ENCODE measurements at places on chromosomes 4 and X.

DNA sequence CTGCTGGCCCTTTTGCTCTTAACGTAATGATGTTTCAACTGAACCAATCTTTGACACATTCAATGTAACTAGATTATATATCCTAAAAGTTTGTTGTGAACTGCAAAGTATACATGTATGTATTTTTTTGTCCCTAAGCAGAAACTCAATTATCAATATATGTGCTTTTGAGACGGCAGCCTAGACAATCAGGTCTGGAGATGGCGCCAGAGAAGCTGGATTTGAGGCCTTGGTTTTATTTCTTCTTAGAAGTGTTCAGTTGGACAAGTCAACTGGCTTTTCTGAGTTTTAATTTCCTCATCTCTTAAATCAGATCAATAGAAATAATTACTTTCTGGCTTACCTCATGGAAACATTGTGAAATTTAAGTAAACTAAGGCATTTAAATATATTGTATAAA is 62.5 kb downstream of the DCAF8L1 start:
- DNase-seq: no peak

- DNase-seq: no peak
These were observed 140.1 kb upstream of the MED14 start for GRCh38 chrX:40875476-40875875.

DNA sequence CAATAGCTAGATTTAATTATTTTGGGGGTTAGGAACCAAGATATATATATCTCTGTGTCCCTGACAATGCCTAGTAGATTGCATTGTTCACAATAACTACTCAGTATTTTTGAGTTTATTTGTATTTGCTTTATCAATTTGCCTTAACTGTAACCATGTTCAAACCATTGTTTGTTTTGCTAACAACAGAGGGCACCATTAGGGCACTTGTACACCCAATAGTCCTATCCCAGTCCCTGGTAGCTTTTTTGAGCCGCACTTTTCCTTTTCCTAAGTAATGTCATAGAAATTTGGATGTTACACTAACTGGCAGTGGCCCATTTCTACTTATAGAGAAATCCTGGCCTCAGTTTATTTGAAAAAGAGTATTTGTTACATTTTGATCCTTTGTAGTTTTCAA is 575 bp upstream of the KLHL5 start:
- no peak for DNase-seq

- no peak for DNase-seq
These were observed 13.3 kb downstream of the SLC2A9 start for GRCh38 chr4:10007793-10008608.

GRCh38 chr4:2249526-2250356 is 7.8 kb upstream of the HAUS3 start:
- no peak for DNase-seq

DNA sequence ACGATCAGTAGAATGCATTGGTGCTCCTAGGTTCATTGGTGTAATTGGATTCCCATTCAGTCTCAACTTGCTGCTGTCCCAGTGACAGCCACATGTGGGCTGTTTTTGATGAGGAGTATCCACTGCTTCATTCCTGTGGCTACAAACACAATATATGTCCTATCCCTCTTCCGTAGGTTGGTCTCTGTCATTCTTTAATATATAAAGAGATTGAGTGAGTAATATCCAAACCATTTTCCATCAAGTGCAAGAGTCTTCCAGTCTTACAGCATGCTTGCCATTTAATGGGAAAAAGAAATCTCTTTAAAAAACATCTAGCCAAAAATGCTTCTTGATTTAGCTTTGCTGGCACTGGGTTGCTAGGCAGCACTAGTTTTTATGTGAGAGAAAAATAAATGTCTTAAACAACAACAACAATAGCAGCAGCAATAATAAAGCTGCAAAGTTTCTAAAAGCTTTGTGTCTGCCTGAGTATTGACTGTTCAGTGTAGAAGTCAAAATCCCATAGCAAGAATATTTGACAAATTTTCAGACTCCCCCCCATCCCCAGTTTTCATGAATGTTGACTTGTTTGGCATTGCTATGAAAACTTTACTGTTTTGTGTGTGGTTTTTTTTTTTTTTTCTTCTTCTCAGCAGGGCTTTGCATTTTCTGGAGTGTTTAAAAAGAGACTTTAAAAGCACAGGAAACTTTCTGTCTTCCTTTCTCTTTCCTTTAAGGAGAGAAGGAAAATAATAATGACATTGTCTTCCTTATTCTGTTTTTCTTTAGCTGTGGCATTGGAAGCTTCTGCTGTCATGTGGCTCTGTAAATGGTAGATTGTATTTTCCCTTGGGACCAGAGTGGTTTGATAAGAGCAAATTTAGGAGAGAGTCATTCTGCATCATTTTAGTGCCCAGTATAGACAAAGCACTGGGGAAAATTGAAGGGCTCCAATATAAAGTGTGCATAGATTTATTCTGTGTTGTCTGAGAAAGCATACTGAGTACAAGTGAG is 244.3 kb downstream of the ARHGAP10 start:
- DNase-seq: no peak

GRCh38 chr4:150098214-150098613 is 20.0 kb downstream of the DCLK2 start:
- DNase-seq: no peak

DNA sequence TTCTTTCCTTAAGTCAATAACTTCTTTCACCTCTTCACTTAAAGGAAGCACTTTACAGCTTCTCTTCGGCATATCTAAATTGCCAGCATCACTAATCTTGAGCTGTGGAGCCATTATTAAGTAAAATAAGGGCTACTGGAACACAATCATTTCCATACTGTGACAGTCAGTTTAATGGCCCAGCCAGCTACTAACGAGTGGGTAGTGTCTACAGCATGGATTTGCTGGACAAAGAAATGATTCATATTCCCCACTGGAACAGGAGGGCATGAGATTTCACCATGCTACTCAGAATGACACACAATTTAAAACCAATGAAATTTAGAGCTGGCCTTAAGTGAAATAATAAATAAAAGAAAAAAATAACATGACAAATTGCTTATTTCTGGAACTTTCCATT is 72.1 kb downstream of the DDIT4L start:
- DNase-seq: no peak

- DNase-seq: no peak
These were observed 42.7 kb upstream of the PTPN13 start for GRCh38 chr4:86551387-86551786.

GRCh38 chrX:37371578-37371991 is 22.4 kb downstream of the PRRG1 start:
- DNase-seq: no peak

DNA sequence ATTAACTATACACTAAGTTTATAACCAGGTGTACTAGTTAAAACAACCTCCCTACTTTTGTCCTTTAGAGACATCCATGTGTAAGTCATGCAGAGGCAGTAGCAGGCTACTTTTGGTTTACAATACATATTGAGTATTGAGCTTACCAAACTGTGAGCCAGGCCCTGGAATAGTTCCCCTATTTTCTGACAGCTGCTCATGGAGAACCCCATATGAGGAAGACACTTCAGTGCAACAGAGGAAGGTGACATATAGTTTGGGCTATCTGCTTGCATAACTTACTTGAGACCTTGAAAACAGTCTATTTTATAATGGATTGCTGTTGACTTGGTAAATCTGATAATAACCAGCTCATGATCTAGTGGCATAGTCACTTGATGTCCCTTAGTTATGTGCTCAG is 190.5 kb downstream of the SH3BGRL start:
- no peak for DNase-seq

- no peak for DNase-seq
These were observed 78.5 kb downstream of the PRDM5 start for GRCh38 chr4:120843849-120844527.

- no peak for DNase-seq
These were observed 695.4 kb downstream of the ARAP2 start for GRCh38 chr4:35548921-35549320.

- DNase-seq: no peak
These were observed at the start of gene LINC00632 for GRCh38 chrX:140709421-140709846. Gene LINC00632, plus strand, starts transcription at chrX:140709759.

DNA sequence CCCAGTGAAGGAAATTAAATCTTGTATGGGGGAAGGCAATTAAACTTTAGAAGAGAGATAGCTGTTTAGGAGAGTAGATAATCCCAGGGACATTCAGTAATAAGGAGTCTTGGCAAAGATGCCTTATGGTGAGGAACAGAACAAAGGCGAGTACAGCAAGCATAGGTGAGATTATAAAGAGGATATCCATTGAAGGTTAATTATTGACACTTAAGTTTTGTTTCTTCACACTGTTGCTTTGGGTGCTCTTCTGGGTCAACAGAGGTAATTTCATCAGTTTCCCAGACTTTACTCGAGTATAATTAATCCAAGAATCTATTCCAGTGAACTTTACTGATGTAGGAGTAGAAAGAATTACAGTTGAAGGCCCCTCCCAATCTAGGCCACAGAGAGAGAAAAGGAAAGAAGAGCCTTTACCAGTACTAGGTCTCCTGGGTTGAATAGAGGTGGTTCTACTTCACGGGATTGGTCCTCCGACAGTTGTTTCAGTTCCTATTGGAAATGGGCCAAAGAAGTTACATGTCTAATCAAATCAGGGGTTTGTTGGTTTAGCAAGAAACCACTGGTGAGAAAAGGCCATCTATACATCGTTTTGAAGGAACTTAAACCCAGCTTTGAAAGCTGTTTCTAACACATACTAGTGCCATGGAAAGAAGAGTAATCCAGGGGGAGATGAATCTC is 27.2 kb downstream of the EPGN start:
- no peak for DNase-seq

DNA sequence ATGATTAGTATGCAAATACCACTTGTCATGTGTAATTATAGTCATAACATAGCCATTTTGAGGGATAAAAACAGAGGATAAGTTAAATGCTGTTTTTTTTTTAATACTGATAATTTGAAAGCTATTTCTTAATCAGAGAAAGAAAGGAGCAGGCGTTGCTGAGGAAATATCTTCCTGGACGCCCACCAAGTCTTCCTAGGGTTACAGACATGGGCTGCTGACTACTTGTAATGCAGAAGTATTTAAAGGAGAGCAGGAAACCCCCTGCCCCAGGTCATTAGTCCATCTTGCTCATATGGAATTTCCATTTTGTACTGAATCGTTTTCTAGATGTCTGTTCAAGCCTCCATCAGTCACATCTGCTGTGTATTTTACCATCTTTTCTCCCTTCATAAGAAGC is 176.2 kb downstream of the ADGRL3 start:
- no peak for DNase-seq

DNA sequence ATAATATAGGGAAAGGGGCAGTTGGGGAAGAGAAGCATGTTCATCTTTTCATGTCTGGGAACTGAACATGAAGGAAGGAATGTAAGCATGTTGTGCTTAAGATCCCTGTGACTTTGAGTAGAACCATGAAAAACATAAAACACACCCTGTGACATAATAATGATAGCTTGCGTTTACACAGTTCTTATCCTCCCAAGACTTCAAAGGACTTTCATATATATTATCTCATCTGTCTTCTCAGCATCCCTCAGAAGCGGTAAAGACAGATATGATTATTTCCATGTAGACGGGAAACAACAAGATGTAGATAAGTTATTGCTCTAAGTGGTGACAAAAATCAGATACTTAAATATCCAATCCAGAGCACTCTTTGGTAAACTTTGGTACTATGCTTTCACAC is 3.3 kb upstream of the SH3RF1 start:
- no peak for DNase-seq

DNA sequence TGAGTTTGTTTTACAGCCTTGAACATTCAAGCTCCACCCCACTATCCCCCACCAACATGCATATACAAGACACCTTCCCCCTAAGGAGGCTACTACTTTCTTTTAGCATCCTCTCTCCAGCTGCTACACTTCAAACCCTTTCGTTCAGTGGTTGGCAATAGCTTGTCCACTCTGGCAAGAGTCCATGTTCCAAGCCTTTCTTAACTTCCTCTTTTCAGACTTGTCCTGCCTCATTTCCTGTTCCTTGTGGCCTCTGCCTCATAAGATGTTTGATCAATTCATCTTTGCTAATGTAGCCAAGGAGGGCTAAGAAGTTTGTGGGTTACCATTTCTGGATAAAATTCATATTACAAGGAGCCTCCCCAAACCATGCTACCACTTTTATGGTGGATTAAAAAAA is 20.8 kb upstream of the ZCCHC12 start:
- DNase-seq: no peak

DNA sequence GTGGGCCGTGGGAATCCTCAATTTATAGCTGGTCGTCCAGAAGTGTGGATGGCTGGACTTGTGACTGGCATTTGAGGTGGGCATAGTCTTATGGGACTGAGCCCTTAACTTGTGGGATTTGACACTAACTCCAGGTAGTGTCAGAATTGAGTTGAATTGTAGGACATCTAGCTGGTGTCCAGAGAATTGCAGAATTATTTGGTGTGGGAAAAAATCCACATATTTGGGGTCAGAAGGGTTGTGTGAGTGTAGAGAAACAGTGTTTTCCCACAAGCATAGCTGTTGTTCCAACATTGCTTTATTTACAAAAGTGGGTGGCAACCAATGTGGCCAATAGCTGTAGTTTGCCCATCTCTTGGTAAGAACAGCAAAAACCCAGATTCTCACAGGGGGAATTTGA is 91.3 kb downstream of the MOSPD2 start:
- no peak for DNase-seq

DNA sequence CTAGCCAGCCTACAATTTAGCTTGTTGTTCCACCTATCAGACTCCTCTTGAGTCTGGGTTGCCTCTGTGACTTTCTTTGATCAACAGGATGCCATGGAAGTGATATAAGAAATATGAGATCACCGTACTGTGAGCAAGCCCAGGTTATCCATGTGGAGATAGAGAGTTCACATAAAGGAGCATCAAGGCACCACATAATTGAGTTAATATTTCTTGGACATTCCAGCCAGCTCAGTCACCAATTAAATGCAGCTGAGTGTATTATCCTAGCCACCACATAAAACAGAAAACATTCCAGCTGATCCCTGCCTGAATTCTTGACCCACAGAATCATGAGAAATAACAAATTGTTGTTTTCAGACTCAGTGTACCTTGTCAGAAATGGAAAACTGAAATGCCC is 253.6 kb downstream of the PPP1R2C start:
- no peak for DNase-seq

DNA sequence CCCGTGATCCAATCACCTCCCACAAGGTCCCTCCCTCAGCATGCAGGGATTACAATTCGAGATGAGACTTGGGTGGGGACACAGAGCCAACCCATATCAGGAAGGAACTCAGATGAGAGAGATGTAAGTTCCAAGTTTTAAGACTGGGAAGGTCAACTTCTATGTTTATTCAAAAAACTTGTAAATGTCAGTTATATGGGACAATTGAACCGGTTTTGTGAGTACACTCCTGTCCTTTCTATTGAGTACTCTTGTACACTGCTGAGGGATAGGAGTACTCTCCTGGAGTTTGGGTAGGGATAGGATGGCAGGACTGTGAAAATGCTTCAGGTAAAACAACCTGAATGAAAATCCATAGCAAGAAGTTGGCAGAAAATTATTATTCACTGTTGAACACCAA is 239.1 kb downstream of the ZNF674 start:
- no peak for DNase-seq

DNA sequence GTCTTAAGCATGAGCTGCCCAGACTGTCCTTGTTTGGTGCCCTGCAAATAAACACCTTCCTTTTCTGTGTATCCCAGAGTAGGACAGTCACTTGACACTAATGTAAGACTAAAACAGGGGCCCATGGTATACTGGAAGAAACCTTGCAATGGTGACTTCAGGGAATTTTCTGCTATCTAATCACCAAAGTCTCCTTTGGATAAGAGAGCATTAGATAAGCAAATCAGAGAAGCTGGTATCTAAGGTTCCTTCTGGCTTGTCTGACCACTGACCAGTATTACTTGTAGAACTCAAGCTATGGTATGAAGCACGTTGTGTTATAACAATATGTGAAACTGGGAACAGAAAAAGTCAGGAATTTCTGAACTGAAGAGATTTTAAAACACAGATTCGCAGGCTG is 173.9 kb downstream of the COL25A1 start:
- DNase-seq: no peak
